ENCODE measurements at places on chromosomes 3 and 15.

GRCh38 chr3:69410301-69410700 lies 24.4 kb upstream of the FRMD4B start:
- no peak for DNase-seq

DNA sequence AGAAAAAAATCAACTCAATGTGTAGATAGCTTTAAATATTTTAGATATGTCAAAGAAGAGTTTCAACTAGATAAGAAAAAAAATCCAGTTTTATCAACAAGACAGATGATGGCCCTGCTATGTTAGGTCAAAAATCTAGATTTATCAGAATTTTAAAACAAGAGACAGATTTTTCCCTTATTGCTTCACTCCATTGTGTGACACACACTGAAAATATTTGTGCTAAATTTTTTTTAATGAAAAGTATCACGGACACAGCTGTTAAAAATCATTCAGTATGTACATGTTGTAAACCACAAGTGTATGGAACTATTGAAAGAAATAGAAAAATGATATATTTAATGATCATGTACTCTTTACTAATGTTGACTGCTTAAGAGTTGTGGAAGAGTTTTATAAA lies 43.6 kb downstream of the FOXB1 start:
- no peak for DNase-seq

DNA sequence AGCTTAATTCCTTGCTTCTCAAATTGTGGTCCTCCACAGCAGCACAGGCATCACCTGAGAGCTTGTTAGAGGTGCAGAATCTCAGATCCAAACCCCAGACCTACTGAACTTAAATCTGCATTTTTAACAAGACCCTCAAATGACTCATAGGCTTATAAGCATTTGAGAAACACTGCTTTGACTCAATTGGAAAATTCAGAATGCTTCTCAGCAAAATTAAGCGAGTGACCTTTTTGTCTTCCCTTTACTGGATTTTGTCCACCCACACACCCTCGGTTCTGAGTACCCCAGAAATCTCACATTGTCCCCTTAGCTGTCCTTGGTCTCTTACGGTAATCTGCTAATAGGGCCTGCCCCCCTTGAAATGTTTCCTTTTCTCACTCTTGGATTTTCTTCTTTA lies 17.9 kb downstream of the CD80 start:
- no peak for DNase-seq

DNA sequence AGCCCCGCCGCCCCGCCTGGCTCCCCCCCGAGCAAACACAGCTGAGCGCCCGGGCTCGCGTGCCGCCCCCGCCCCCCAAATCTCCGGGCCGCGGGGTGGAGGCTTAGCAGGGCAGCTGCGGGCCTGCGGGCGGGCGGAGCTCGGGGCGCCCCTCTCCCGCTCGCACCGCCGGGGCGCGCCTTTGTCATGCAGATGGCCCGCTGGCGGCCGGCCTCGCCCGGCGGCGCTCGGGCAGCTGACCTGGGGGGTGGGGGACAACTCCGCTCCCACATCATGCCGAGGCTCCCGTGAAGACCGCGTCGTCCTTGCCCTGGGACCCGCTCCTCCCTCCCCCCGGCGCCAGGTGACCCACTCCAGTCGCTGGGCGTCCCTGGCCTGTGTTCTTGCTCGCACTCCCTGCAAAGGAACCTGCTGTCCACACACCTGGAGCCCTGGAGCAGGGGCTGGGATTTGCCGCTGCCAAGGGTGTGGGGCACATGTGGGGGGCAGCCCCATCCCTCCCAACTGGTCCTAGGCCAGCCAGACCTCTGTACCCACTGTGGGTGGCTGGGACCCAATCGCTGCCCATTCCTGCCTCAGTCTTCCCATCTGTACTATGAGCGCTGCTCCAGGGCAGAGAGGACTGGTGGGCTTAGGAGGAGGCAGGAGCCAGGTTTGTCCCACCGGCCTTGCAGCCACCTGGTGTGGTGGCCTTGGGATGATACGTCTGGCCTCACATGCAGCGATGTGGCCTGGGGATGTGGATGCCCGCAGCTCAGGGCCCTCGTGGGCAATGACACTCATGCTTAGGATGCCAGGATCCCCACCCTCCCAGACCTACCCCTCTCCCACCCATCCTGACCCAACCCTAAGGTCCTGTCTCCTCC lies 33.5 kb downstream of the DNAJB8 start:
- DNase-seq, result no peak

- DNase-seq, result no peak
Observed at GRCh38 chr3:185986198-185986777, 48.5 kb upstream of the TRA2B start.

GRCh38 chr3:195512798-195513345 lies 30.3 kb downstream of the PPP1R2 start:
- no peak for DNase-seq

DNA sequence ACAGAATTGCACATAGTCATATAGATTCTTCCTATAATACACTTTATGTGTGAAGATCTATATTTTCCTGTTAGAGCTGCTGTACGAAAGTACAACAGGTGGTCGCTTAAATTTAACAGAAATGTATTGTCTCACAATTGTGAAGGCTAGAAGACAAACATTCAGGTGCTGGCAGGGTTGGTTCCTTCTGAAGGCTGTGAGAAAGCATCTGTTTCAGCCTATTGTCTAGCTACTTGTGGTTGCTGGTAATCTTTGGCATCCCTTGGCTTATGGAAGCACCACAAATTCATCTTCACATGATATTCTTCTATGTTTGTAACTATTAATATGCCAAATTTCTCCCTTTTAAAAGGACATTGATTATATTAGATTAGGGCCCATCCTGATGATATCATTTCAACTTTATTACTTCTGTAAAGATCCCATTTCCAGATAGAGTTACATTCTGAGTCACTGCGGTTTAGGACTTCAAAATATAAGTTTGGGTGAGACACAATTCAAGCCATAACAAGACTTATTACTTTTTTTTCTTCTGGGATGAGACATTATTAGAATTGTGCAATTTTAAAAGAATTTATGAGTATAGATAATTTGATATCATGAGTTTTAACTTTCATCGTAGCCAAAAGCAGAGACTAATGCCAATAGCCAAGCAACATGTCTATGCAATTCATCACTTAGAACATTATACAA lies 248.1 kb upstream of the BCHE start:
- no peak for DNase-seq

DNA sequence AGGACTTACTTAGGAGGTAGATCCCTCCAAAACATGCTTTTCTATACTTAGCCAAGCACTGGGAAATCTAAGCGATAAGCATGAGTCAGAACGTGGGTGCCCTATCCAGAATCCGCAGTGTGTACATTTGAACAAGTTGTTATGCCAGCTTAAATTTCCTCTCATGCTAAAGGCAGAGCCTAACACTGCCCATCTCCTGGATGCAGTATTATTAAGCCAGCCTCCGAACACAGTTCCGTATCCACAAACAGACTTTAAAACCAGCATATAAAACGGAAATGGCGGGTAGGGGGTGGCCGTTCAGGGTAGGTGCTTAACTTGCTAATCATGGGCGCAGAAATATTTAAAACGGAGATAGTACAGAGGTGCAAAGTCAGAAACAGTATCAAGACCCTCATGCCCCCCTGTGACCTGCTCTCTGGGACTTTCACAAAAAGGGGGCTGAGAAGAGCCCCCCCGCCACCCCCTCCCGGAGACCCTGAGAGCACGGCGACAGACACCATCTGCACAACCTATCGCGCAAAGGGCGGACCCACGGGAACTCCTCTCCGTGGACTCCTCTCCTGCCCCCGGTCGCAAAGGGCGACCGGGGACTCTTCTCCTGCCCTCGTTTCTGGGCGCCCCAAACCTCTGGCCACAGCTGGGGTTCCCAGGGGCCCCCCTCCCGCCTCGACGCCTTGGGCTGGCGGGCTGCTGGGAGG lies 889 bp upstream of the LRRIQ4 start:
- DNase-seq, result no peak

- DNase-seq, result no peak
Observed at GRCh38 chr3:66416556-66417304, 84.1 kb downstream of the LRIG1 start.

DNA sequence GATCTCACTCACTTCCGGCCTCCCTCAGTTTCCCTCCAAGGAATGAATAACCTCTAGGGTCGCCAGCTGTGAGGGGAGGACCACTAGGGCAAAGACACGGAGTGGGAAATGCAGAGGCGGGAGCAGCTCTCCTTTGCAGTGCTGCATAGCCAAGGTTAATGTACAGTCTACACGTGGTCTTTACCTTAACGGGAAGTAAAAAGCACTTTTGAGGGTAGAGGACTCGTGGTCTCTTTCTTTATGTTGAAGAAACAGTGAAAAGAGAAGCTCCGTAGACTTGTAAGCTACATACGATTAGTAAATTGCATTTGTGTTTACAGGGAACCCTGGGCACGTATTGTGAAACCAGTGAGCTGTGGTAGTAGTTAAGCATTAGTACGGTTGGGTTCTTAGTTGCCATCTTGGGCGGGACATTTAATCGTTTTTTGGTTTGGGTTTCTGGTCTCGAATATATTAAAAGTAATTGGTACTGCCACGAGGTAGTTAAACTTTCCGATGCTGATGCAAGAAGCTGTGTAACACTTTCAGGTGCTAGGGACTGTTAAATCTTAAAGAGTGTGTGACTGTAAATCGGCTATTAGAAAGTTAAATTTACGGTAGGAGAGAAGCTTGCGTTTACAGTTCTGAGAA lies 828 bp downstream of the U2SURP start:
- no peak for DNase-seq

- no peak for DNase-seq
Observed at GRCh38 chr3:64110071-64110470, 86.8 kb upstream of the PSMD6 start.

GRCh38 chr3:27467545-27467944 lies 16.6 kb downstream of the SLC4A7 start:
- DNase-seq, result no peak

DNA sequence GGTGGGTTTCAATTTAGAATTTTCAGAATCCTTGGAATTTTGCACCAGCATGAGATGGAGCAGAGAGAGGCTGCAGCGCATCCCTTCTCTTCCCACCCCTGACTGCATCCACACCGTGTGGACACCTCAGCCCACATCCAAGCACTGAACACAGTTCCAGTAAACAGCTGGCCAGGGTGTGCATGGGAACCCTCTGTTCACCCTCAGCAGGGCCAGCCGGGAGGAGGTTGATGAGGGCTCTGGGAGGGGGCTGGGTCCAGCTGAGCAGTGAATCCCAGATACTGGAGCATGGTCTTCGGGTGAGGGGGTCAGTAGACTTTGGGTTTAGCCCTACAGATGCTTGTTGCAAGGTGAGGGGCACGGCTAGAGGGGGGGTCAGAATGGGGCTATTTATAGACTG lies 85.8 kb downstream of the RPLP1 start:
- DNase-seq, result no peak

- DNase-seq, result no peak
Observed at GRCh38 chr3:114179575-114179974, 723 bp upstream of the DRD3 start.

DNA sequence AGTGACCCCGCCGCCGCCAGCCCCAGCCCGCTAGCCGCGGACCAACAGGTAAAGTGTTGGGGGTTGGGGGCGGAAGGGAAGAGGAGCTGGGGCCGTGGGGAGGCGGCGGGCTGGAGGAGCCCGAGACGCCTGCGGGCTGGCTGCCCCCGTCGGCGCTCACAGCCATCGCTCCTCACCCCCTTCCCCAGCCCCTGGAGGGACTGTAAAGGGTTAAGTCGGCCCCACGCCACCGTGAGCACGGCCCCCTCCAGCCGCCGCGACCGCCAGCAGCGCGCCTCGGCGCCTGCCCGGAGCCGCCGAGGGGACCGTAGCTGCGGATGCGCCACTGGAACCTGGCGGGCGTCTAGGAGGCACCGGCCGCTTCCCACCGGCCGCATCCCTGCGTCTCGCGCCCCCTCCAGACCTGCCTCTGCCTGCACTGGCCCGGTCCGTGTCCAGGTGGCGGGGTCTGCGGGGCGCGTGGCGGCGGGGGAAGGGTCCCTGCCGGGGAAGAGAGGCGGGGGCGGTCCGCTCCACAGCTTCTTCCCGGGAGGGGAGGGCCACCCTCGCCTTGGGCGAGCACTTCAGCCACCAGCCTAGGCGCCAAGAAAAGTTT lies 522 bp downstream of the MED12L start:
- no peak for DNase-seq

- no peak for DNase-seq
Observed at GRCh38 chr15:79314811-79315210, 3.9 kb downstream of the TMED3 start.

GRCh38 chr3:129103296-129103695 lies 18.3 kb downstream of the RAB43 start:
- no peak for DNase-seq

DNA sequence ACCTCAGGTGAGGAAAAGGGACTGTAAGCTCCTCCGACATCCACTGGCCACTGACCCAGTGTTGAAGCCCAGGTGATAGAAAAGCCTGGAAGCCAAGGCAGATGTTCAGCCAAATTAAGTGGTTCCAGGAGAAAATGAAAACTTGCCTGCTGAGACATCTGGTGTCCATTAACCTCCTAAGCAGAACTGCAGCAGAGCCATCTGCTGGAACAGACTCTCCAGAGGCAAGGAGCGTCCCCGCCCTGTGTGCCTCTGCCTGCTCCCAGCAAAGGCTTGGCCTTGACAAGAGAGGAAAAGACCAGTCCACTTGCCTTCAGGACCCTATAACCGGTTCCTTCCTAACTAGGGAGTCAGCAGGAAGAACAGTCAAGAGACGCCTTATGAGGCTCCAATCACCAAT lies 48.2 kb downstream of the SRGAP3 start:
- DNase-seq, result no peak

DNA sequence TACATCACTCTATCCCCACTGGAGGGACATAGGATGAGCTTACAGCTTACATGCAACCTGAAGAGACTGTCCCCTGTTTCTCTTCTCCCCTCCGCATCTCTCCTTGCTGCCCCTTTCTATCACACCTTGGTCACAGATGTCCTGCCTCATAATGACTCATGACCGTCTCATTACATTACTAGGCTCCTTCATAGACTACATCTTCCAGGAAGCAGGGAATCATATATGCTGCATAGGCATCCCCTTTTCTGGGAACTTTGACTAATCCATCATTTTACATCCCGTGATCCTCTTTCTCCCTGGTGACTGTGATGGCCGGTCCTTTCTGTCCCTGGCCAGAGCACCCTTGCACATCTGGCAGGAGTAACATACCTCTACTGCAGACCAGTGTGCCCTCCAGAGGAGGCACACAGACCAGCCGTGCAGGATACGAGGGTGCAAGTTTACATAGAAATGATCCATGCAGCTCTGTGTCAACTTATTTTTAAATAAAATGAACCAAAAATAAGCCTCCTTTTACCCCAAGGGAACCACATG lies 188.9 kb downstream of the CACNA2D3 start:
- DNase-seq, result no peak

- no peak for DNase-seq
Observed at GRCh38 chr3:27758083-27758482, 36.0 kb upstream of the EOMES start.

- no peak for DNase-seq
Observed at GRCh38 chr15:86623236-86623635, 543.6 kb downstream of the AGBL1 start.

GRCh38 chr3:70042641-70043040 lies 43.1 kb downstream of the SAMMSON start:
- no peak for DNase-seq

- DNase-seq, result no peak
Observed at GRCh38 chr3:170180079-170180907, 1.2 kb downstream of the PHC3 start.
